Upper lobe of left lung (tissue), 6 donors: ENCODE measurements at places on chromosomes 7 and 10. TPM values are rescaled to one million over a fixed set of nuclear protein-coding genes. Genes with fewer than 3 reads are reported as not detected.

- no peak overlapping the region for H3K4me3 ChIP-seq
- no peaks in the 10 kb centered on the region for H3K4me1 ChIP-seq
- no peak for DNase-seq
- H3K27me3 ChIP-seq, result no peaks in the 10 kb centered on the region
Measured at GRCh38 chr7:65966146-65966545, 15.9 kb downstream of the GUSB start.

The GPR158 gene
- total RNA-seq, result not detected

DNA sequence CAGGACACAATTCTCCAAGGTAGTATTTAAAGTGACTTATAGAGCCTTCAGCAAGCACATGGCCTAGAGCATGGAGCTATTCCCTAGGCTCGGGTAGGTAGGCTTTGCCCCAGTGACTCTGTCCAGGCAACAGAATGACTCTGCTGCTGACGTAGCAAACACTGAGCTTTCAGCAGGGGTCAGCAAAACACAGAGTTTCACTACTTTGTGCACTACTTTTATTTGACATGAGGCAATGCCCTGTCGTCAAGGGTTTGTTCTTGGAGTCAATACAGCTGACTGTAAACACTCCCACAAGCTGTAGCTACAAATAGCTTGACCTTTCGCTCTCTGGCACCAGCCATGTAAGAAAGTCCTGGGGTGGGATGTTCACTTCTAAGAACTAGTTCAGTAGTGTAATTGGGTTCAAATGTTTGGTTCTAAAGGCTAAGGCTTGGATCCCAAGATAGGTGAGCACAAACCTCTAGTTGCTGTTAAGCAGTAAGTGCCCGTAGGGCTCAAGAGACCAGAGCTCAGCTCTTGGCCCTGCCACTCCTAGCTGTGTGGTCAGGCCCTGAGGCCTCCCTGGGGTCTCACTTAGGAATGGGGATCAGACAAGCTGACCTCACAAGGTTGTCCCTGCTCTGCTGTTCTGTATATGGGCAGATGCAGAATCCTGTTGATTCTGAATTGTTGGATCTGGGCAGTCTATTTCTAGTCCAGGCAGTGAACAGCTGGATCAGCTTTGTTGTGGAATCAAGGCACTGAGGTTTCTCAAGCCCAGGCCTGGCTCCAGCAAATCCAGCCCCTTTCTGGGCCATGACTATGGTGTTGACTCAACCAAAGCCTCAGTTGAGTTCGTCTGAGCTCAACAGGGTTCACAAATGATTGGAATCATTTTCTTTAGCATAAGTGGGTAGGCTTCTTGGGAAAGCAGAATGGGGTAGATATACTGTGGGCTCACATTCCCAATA, 10.7 kb downstream of the NODAL start:
- H3K27me3 ChIP-seq, result no peaks in the 10 kb centered on the region
- H3K27ac ChIP-seq, result peak overlapping the region; percentile 52
- no peak overlapping the region for H3K4me3 ChIP-seq
- peaks cover 37% of the 10 kb centered on the region for H3K4me1 ChIP-seq

GRCh38 chr7:129831424-129832058, 121.2 kb downstream of the UBE2H start:
- H3K36me3 ChIP-seq, result peaks cover 29% of the 10 kb centered on the region
- peaks cover 26% of the 10 kb centered on the region for H3K4me1 ChIP-seq
- H3K27ac ChIP-seq, result peak overlapping the region; percentile 66
- H3K4me3 ChIP-seq, result no peak overlapping the region

The PHKG1 gene
- total RNA-seq, result 2.3 TPM

The TUBAL3 gene
- total RNA-seq, result not detected
